Activated CD4-positive, alpha-beta T cell treated with anti-CD3 and anti-CD28 coated beads, Interleukin-2, amount 50 U/mL, for 48 hours (primary cell): ENCODE measurements at places on chromosomes 11 and 22.

DNA sequence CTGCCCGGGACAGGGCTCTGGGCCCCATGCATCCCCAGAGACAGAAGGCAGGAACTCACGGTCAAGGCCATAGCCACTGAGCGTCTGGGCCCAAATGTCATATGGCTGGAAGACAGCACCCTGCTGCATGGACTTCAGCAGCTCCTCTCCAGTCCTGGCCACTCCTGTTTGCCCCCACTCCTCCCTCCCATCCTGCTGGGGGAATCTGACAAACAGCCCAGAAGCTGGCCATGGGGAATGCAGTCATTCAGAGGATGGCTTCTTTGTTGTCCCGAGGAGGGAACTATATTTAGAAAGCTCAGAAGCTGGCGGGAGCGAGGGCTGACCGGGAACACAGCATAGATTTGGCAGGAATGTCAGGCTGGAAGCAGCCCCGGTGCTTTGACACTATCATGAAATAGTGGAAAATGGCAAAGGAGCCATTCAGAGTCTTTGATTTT, 35.0 kb downstream of the DKK3 start:
- DNase-seq: no peak

GRCh38 chr22:37848587-37849088, 581 bp upstream of the EIF3L start:
- peak; percentile 25 for DNase-seq

DNA sequence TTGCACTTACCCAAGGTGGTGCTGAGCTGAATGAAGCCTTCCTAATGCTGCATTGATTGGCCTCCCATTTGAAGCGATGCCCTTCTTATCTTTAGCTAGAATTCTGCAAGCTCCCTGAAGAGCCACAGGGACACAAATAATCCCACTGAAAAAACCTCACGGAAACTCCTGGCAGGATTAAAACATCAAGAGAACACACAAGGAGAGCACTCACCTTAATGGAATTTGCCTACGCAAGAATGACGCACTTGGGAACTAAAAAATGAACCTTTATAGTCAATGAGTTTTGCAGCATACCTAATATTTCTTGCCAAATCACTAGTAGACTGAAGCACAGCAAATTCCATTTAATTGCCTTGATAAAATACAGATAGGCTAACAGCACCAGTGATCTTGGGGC, 232.8 kb upstream of the UBASH3B start:
- DNase-seq: no peak

GRCh38 chr11:123273616-123274015, 78.6 kb upstream of the CLMP start:
- DNase-seq: no peak

DNA sequence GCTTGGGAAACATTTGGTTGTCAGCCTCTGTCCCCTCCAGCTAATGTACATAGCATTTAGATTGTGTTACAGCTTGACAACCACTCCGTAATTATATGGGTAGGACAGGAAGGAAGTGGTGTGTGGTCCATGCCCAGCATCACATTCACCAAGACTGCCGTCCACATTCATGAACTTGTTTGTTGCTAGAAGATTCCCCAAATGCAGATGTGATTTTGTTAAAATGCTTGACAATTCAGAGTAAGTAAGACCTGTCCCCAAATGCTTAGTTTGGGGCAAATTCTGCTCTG, 1482.7 kb downstream of the TBC1D22A start:
- no peak for DNase-seq

DNA sequence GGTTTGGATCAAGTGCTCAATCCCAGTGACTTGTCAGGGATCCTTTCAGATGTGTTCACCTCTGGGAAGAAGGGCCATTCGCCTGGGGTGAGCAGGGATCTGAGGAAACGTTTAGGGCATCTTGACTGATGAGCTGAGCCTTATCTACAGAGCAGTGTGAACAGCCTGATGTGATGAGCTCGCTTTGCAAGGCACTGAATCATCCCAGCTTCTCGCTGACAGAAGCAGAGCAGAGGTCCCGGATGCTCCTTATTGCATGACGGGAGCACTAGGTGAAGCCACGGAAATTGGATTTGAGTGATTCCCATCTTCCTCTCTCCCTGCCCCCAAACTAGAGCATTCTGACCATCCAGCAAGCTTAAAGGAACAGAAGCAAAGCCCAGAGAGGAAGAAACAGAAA, 46.5 kb downstream of the SEZ6L start:
- no peak for DNase-seq

DNA sequence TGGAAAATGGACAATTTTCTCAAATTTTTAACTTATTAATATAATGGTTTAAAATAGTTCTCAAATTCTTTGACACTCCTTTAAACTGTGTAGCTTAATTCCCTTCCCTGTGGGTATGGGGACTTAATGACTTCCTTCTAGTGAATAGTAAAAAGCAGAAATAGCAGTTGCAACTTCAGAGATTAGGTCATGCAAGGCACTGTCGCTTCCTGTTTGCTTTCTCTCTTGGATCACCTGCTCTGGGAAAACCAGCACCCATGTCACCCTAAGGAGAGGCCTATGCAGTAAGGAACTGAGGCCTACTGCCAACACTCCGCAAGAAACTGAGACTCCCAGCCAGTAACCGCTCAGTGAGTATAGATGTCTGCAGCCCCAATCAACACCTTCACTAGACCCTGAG, 5.5 kb upstream of the PANX3 start:
- no peak for DNase-seq

GRCh38 chr11:123745764-123746451, 4.4 kb upstream of the ZNF202 start:
- DNase-seq: no peak

GRCh38 chr11:22795914-22796313, 33.7 kb downstream of the SVIP start:
- DNase-seq: no peak

- DNase-seq: peak; percentile 33
Observed at GRCh38 chr11:93444617-93445073, 98.5 kb downstream of the SMCO4 start.

DNA sequence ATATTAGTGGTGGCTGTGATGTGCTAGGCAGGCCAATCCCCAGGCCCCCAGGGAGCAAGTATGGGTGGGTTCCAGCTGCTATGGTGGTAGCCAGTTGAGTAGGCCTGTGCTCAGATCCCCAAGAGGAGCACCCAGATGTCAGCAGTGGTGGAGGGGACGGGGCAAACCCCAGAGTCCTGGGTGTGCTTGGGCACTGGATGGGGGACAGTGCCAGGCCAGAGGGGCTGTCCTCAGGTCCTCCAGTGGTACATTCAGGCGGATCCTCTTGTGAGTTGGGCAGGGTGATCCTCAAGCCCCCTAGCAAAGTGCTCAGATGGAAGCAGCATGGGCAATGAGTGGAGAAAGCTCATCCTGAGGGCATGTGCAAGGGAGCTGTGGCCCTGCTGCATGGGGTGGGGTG, 26.0 kb downstream of the CFAP300 start:
- no peak for DNase-seq

DNA sequence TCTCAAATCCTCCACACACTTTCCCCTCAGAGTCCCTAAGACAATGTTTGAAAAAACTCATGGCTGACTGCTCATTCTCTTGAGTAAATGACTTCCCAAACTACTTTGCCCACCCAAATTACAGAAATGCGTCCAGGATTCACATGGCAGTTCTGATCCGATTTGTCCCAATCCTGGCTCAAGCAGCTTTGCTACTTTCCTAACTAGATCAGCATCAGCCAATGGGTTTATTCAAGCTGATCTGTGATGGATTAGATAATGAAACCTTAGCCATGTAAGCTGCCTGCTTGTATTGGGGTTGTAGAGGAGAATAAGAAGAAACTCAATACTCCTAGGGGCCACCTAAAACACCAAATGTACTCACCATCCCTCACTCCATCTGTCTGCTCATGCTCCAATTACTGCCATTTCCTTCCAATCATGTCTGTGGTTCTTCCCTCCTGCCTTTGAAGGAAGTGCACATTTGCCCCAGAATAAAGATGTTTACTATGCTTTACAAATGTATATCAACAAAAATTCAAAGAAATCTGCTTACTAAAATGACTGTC, 6.9 kb downstream of the RBFOX2 start:
- no peak for DNase-seq

GRCh38 chr11:124725719-124726105, 14.0 kb upstream of the NRGN start:
- DNase-seq: no peak

- DNase-seq: peak; percentile 13
Observed at GRCh38 chr22:40578171-40578570, 58.3 kb downstream of the MRTFA start.
